Spleen (tissue), 13 donors: ENCODE measurements at places on chromosomes 1 and 21. TPM values are rescaled to one million over a fixed set of nuclear protein-coding genes. Genes with fewer than 3 reads are reported as not detected.

- DNase-seq: no peak
- H3K27ac ChIP-seq: no peak overlapping the region
Observed at GRCh38 chr1:65214340-65215027, 66.5 kb downstream of the AK4 start.

DNA sequence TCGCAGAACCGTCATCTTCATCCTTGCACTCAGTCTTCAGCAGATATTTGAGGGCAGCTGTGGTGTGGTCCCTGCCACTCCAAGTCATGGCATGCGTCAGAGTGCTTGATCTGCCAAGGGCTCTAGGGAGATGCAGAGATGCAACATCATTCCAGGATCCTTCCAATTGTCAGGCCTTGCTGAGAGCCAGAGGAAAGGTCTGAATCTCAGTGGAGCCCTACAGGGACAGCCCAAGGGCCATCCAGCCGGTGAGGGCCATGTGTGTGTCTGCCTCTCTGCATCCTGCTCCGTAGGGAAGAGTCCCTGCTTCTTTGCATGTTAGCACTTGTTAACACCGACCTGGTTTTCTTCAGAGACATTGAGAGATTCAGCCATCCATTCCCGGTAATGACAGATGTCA lies 17.6 kb downstream of the MAPKAPK2 start:
- H3K27me3 ChIP-seq: no peaks in the 10 kb centered on the region
- peaks cover 87% of the 10 kb centered on the region for H3K4me1 ChIP-seq
- H3K27ac ChIP-seq: no peak overlapping the region
- H3K36me3 ChIP-seq: no peaks in the 10 kb centered on the region

GRCh38 chr1:35644204-35644603 lies 2.9 kb upstream of the PSMB2 start:
- H3K27ac ChIP-seq: no peak overlapping the region
- peaks cover 20% of the 10 kb centered on the region for H3K4me1 ChIP-seq
- no peaks in the 10 kb centered on the region for H3K27me3 ChIP-seq
- H3K4me3 ChIP-seq: no peak overlapping the region

GRCh38 chr1:3902111-3902511 lies 2.0 kb upstream of the C1orf174 start:
- H3K27me3 ChIP-seq: no peaks in the 10 kb centered on the region
- peaks cover 23% of the 10 kb centered on the region for H3K4me1 ChIP-seq

DNA sequence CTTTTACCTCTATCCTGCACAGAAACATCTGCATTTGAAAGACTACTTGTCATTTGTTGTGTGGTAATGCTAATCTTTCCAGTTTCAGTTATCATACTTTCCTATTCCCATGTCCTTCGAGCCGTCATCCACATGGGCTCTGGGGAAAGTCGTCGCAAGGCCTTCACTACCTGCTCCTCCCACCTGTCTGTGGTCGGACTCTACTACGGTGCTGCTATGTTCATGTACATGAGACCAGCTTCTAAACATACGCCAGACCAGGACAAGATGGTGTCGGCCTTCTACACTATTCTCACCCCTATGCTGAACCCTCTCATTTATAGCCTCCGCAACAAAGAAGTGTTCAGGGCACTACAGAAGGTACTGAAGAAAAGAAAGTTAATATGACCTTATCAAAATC lies 8.3 kb downstream of the OR2M4 start:
- peak; percentile 55 for DNase-seq
- no peak overlapping the region for H3K27ac ChIP-seq

- H3K4me3 ChIP-seq: peak overlapping the region; percentile 94
- no peaks in the 10 kb centered on the region for H3K36me3 ChIP-seq
- peak overlapping the region; percentile 89 for H3K27ac ChIP-seq
- no peak for DNase-seq
- H3K4me1 ChIP-seq: peaks cover 51% of the 10 kb centered on the region
Observed at GRCh38 chr1:109425391-109426280, 612 bp downstream of the PSMA5 start.

DNA sequence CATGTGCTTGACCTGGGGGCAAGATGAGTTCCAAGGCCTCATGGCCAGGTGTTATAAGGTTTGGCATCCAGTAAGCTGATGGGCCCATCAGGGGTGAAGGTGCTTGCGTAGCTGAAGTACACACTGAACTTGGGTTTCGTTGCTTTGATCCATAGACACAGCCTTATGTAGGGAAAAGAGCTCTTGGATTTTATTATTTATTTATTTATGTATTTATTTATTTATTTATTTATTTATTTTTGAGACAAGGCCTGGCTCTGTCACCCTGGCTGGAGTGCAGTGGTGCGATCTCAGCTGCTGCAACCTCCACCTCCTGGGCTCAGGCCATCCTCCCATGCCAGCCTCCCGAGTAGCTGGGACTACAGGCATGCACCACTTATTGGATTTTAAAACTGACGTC lies 63.2 kb downstream of the FOXD2 start:
- peak; percentile 23 for DNase-seq
- no peak overlapping the region for H3K27ac ChIP-seq
- H3K27me3 ChIP-seq: no peaks in the 10 kb centered on the region
- H3K36me3 ChIP-seq: no peaks in the 10 kb centered on the region
- no peaks in the 10 kb centered on the region for H3K4me1 ChIP-seq

- H3K36me3 ChIP-seq: no peaks in the 10 kb centered on the region
- no peaks in the 10 kb centered on the region for H3K4me1 ChIP-seq
- no peak for DNase-seq
- H3K27me3 ChIP-seq: no peaks in the 10 kb centered on the region
Observed at GRCh38 chr1:162970021-162970420, 99.1 kb upstream of the RGS4 start.

DNA sequence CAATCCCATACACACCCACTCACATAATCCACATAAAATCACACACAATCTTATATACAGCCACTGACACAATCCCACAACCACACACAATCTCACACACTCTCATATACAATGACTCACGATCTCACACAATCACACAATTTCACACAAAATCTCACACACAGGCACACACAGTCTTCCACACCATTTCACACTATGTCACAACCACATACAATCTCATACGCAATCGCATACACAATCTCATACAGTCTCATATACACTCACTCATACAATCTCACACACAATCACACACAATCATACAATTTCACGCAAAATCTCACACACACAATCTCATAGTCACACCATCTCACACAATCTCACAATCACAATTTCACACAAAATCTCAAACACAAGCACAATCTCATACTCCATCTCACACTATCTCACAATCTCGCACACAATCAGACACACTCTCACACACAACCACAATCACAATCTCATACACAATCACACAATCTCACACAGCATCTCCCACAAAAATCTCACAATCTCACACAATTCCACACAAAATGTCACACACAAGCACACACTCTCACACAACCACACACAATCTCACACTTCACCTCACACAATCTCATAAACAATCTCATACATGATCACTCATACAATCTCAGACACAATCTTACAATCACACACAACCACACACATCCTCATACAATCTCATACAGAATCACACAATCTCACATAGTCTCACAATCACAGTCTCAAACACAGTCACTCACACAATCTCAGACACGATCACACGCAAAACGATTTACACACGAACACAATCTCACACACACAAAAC lies 18.5 kb downstream of the CASZ1 start:
- no peaks in the 10 kb centered on the region for H3K36me3 ChIP-seq
- DNase-seq: no peak
- no peak overlapping the region for H3K27ac ChIP-seq

- no peak overlapping the region for H3K27ac ChIP-seq
- H3K4me1 ChIP-seq: peaks cover 29% of the 10 kb centered on the region
- no peaks in the 10 kb centered on the region for H3K36me3 ChIP-seq
- no peak for DNase-seq
Observed at GRCh38 chr1:2447276-2448097, 28.6 kb upstream of the PLCH2 start.

DNA sequence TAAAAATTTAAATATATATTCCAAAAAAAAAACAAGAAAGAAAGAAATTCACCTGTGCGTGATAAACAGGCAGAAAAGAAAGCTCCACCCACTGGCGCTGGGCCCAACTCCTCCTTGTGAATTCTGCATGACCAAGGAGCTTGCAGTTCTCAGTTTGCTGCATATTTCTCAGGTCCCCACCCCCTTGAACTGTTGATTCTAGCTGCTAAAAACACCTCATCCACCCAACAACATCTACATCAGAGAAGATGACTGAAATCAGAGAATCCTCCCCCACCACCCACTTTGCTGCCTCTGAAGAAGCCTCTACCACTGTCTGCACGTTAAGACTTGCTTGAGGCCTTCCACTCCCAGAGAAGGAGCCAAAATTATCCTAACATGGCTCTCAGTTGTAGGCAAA lies 104.8 kb downstream of the RGS2 start:
- no peak for DNase-seq
- no peak overlapping the region for H3K27ac ChIP-seq
- no peaks in the 10 kb centered on the region for H3K27me3 ChIP-seq
- no peaks in the 10 kb centered on the region for H3K36me3 ChIP-seq
- H3K4me1 ChIP-seq: no peaks in the 10 kb centered on the region
- no peak overlapping the region for H3K4me3 ChIP-seq

DNA sequence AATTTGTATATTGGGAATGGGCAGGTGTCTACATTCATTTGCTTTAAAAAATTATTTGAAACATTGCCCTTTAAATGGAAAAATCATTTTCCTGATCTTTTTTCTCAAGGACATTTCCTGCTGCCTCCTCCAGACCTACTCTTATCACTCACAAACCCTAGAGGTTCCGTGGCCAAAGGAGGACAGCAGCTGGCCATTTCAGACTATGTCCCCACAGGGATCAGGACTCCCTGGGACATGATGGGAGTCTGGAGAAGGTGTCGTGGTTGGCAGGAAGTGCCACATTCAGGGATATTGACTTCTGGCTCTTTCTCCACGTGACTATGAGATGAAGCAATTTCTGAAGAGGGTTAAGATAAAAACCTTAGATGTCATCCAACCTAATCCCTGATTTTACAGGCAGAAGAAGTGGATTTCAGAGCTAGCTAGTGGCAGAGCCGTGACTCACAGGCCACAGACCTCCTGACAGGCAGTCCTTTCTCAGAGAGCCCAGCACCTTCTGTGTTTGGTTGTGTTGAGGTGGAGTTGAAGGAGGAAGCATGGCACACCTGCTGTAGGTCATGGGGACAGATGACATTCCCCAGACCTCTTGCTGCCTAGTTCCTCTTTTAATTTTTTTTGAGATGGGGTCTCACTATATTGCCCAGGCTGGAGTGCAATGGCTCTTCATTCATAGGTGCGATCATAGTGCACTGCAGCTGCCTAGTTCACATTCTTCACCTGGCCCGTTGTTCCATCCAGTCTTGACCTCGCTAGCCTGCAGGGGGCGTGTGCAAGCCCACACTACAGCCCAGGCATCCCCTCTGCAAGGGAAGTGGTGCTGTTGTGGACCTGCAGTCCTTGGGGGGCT lies 25.5 kb upstream of the IL10 start:
- DNase-seq: peak; percentile 80
- H3K27ac ChIP-seq: no peak overlapping the region
- H3K4me3 ChIP-seq: no peak overlapping the region
- no peaks in the 10 kb centered on the region for H3K36me3 ChIP-seq

DNA sequence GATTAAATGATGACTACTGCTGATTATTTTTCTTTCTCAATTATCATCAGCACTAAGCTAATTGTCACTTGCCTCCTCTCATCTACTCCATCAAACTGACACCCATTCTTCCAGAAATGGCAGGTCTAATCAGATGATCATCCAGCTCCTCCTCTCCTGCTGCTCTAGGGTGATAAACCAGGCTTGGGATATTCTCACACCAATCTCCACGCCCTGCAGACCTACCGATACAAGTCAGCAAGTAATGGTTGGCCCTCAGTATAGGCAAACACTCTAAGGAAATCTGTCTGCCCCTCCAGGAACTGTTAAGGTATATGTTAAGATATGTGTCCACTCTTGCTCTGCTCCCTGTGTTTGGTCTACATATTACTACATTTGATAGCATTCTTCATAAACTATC lies 36.3 kb upstream of the C1orf21 start:
- H3K4me3 ChIP-seq: no peak overlapping the region
- no peak for DNase-seq
- no peaks in the 10 kb centered on the region for H3K27me3 ChIP-seq
- no peaks in the 10 kb centered on the region for H3K4me1 ChIP-seq
- no peak overlapping the region for H3K27ac ChIP-seq

- H3K4me1 ChIP-seq: no peaks in the 10 kb centered on the region
- H3K36me3 ChIP-seq: no peaks in the 10 kb centered on the region
- DNase-seq: no peak
- H3K27ac ChIP-seq: no peak overlapping the region
Observed at GRCh38 chr1:213457186-213457585, 406.1 kb downstream of the RPS6KC1 start.

DNA sequence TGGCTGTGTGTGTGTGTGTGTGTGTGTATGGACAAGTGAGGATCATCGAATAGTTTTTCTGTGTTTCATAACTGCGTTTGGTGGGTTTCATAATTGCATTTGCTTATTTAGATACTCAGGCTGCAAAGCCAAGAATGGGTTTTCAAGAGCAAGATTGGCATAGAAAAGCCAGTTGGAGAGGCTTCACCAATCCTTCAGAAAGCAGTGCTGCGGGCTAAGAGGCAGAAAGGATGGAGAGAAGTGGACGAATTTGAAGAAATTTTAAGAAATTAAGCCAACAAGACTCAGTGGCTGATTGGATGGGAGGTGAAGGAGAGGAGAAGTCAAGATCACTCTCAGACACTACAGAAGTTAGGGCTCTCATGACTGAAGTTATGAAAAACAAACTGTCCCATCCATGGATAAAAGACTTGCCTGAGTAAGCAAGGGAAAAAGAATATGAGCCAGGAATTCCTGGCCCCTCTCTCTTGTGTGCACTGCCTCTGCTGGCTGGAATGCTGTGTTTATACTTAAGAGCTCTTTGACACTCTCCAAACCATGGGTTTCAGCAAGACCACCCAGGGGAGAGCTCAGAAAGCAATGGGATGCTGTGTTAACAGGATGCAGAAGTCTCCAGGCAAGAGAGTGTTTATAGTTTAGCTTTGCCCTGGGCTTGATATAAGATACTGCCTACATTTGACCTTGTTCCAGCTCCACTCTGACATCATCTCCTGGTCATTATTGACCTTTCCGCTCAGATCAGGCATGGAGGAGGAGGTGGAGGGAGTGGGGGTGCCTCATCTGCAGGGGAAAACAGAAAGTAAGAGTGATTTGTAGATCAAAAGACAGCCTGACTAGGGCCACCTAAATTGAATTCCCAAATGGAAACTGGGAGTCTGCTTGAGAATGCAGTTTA lies 232.0 kb upstream of the PLXNA2 start:
- DNase-seq: no peak
- no peaks in the 10 kb centered on the region for H3K36me3 ChIP-seq

DNA sequence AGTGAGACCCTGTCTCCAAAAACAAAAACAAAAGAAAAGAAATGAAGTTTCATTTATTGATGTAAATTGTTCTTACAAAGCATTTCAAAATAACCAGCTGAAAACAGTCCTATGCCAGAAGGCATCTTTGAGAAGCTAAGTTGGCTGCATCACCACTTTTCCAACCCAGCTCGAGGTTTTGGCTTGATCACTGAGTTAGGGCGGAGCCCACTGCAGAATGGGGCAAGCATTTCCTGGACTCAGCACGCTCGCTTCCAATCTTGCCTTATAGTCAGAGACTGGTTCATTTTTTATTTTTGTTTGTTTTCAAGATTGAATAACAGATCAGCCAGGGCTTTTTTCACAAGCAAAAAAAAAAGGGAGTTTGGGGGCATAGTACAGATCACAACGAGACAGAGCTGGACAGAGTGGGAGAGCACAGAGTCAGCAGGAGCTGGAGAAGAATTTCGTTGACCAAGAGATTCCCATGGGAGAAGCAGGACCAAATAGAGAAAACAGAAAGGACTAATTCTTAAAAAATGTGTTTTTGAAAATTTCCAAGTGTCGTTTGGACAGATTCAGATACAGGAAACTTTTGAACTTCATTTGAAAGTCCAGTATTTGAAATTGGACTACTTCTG lies 23.5 kb upstream of the COL6A1 start:
- H3K4me1 ChIP-seq: no peaks in the 10 kb centered on the region
- no peaks in the 10 kb centered on the region for H3K27me3 ChIP-seq
- no peak for DNase-seq

The C4BPA gene
- 0.04 TPM for polyA plus RNA-seq

The NECAP2 gene
- 105 TPM for polyA plus RNA-seq

The UMODL1 gene
- 0.02 TPM for polyA plus RNA-seq

The TUFT1 gene
- 0.67 TPM for polyA plus RNA-seq
